ENCODE measurements at places on chromosomes 3 and 15.
A peak's percentile ranks its signal among the peaks of the same experiment; 100 is the strongest.

GRCh38 chr15:29037997-29038705 lies 152.4 kb downstream of the APBA2 start:
- no peak for DNase-seq

- no peak for DNase-seq
Measured at GRCh38 chr3:108093616-108094015, 2.8 kb upstream of the CD47 start.

DNA sequence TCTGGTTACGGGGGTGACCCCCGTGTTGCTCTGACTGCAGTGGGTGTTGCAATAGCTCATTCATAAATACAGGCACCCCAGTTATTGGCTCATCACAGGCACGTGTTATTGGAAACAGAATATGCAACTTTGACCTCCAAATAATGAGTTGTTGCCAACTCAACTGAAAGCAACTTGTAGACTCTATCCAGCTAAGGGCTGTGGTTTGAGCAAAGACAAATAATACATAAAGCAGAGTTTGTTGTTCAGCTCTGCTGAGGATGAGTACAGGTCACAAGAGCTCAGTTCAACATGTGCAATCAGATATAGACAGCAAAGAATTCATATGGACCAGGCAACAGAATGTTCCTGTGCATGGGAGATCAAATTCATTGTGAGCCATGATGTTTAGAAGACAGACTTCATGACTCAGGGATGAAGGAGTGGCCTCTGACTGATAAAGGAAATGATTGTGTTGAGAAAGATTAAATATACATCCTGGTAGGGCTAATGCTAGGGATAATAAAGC lies 87.6 kb upstream of the LRIG1 start:
- DNase-seq: no peak

DNA sequence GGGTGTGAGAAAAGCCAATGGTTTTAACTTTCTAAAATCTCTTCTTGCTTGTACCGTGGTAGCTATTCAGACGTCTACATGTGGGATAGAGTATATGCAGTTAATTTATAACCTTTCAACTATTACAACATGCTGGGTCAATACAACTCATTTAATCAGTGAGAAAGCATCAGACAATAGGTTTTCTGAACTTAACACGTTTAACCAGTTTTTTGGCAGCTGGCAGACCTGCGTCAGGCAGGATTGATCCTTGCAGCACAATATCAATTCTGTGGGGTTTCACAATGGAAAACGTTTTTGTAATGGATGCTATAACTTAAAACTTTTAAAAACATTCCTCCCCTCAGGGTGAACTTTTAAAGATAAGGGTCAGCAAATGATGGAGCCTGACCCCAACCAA lies 6.5 kb downstream of the GNB5 start:
- no peak for DNase-seq

GRCh38 chr15:83323296-83323711 lies 38.8 kb upstream of the BNC1 start:
- DNase-seq: no peak

GRCh38 chr3:113783463-113783862 lies 36.6 kb downstream of the ATP6V1A start:
- DNase-seq: no peak

DNA sequence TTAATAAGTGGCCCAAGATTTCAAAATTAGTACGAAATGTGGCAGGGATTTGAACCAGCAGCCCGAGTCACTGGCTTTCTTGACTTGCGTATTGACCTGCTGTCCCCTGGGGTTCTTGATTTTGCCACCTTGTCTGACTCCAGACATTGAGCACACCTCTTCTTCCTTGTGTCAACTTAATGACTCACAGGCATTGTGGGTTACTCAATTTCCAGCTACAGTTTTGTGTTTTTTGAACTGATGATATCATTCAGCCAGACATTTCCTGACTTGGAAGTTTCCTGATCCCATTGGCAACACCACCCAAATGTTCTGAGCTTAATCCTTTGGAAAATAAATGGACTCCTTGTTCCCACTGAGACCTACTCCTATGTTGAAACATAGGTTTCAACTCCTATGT lies 64.2 kb downstream of the MOBP start:
- DNase-seq: no peak

DNA sequence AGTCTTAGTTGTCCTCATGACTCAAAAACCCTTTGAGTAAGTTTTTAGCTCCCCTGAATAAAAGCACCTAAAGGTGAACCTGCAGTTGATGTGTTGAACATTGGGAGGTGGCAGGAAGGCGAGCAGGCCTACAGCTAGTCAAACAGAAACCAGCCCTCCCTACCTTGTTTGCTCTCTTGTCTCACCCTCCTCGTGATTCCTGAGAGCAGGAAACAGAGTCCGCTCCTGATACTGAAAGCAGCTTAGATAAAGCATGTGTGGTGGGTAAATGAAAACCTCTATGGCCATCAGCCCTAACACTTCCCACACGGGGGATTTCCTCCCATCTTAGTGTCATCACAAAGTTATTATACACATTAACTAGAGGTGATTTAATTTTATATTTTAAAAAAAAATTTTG lies 21.8 kb upstream of the CLDN18 start:
- DNase-seq: no peak

GRCh38 chr3:50287262-50287661 lies 5.0 kb downstream of the IFRD2 start:
- DNase-seq: no peak

DNA sequence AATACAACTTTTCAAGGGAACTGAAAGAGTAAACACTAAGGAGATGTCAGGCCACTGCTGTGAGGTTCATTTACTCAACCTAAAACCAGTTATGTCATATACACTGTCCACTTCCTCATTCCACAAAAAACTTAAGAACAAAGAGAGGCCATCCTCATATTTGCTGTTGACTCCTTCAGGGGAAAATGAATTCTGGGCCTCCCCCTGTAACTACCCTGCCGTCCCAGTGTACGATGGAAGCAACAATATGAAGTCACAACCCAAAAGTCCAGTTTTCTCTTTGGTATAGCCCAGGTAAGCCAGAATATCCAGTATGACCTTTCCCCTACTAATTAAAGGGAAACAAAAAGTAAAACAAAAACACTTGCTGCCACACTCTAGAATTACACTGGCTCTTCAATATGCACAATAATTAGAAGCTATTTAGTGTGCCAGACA lies 16.2 kb downstream of the CEP152 start:
- no peak for DNase-seq

- DNase-seq: no peak
Measured at GRCh38 chr15:61011576-61012336, 217.3 kb downstream of the RORA start.

DNA sequence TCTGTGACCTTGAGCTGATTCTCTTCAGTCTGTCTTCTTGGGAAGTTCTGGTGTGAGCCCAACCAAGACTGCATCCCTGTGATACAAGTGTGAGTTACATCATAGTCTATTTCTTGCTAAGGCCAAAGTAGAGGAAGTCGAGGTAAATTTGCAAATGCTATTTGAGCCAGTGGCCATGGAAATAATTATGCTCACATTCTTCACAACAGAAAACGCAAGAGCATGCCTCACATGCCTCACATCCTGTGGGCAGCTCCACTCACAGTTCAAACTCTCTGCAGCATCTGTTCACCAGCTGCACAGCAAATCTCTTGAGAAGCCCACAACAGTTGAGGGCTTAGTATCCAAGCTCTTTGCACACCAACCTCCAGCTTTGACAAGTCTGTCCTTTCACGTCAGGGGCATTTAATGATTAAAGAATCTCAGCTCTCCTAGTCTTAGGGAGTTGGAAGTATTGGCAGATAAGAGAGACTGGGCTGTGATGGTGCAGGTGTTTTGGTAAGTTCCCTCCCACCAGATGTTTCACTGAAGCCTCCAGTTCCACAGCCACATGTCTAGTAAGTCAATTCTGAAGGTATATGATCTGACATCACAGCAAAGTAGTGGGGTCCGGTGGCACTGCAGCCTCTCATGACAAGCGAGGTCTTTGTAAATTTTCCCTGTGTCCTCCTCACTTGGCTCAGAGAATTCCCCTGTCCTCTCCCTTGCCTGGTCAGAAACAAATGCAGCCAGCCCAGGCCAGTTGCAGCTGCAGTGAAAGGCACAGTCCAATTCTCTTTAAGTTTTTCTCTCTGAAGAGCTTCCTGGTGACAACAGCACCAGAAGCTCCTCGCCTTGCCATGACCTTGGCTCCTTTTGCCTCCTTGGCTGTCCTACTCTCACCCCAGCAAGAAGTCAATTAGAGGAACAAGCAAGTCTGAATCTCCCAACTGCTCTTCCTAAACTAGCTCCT lies 166.1 kb downstream of the SSR3 start:
- DNase-seq: no peak

DNA sequence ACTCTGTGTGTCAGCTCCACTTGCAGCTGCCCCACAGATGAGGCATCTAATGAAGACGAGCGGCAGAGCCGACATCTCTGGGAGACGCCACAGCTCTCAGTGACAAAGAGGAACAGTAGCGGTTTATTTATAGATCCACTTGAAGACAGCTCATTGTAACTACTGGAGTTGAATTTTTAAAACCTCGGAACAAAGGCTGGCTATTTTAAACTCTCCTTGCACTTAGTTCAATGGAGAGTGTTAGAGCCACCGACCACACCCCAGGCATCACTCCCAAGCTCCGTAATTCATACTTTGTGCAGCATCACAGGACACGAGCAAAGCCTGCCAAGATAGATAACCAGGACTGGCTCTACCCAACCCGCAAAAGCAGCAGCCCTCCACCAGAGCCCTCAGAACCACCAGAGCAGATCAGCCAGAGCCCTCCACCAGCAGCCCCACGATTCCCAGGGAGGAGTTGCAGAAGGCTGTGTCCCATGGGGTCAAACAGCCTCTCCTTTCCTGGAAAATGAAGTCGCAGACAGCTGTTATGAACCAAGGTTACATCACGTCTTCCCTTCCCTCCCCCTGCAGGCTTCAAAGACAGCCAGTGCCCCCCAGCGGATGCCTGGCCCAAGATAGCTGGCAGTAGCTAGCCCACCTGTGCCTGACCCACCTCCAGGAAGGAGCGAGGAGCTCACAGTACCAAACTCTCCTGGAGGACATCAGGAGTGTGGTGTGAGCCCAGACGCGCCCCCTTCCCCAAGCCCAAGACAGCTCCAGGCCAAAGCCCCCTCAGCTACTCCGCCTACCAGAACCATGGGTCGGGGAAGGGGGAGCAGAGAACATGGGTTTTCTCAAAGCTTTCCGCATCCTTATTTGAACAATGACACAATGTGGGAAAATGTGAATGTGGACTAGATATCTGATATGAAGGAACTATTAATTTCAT lies 45.7 kb downstream of the POC1A start:
- DNase-seq: no peak

DNA sequence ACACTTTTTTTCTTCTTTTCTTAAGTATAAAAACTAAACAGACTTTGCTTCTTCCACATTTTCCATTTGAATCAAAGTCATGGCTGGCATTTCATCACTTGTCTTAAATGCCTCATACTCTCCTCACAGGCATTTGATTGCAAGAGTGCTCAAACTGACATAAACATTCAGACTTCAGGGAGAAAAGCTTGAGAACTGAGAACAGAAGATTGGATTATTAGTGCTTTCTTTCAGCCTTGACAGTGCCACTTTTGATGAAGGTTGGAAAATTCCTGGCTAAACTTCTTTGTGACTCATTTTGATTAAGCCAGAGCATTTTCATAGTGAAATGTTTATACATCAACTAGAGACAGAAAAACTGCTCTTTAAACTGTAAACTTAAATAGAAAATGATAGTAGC lies 544.4 kb downstream of the DIPK2A start:
- DNase-seq: no peak

- no peak for DNase-seq
Measured at GRCh38 chr3:26425076-26425475, 197.5 kb upstream of the LRRC3B start.

GRCh38 chr15:87871258-87871681 lies 385.3 kb downstream of the NTRK3 start:
- no peak for DNase-seq

DNA sequence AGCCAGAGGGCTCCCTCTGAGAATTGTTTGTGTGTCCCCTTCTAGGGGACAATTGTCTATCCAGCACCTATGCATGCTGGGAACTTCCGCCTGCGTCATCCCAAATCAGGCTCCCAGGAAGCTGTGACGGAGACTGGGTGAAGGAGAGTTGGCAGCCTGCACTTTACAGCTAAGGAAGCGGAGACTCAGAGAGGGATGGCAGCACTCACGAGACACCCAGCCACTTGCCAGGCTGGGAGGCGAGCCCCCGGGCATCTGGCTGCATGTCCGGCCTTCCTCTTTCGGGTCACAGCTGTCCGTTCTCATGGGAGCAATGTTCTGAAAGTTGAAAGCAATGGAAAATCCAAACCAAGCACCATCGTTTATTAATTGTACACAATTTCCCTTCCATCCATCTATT lies 45.5 kb upstream of the SLC6A11 start:
- DNase-seq: no peak

GRCh38 chr3:39460677-39461076 lies 6.8 kb upstream of the MOBP start:
- DNase-seq: no peak

- DNase-seq: peak; percentile 17
Measured at GRCh38 chr15:79970624-79971434, at the start of gene BCL2A1. Gene BCL2A1 (minus strand): TSS chr15:79971196. CDS start chr15:79971119, 77 bp downstream.

GRCh38 chr3:194574639-194575483 lies 58.4 kb downstream of the TMEM44 start:
- DNase-seq: no peak

DNA sequence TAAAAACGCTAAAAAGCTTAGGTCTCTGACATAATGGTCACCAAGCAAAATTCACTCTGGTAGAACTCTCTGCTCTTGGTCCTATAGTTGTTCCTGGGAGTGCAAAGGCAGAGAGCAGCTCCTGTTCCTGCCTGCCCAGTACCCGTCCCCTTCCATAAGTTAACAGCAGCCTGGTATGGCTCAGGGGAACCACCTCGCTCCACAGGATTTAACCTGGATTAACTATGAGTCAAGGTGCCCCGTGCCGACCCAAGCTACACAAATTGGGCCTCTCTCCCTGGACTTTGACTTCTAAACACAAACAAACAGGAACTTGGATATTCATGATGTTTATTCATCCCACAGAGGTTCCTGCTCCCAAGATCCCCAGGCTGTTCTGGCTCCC lies 32.1 kb downstream of the SCAP start:
- DNase-seq: no peak

DNA sequence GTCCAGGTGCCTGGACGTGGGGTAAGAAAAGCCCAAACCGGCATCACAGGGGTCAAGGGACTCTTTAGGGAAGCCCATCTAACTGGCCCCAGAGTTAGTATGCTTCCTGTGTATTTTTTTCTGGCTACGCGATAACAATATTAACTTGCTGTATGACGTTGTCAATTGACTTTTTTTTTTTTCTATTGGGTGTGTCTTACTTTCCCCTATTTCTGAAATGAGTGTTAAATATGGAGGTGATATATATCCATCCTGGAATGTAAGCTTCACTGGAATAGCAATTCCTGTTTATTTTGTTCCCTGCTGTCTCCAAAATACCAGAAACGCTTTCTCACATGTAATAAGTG lies 598 bp upstream of the GMNC start:
- DNase-seq: no peak

DNA sequence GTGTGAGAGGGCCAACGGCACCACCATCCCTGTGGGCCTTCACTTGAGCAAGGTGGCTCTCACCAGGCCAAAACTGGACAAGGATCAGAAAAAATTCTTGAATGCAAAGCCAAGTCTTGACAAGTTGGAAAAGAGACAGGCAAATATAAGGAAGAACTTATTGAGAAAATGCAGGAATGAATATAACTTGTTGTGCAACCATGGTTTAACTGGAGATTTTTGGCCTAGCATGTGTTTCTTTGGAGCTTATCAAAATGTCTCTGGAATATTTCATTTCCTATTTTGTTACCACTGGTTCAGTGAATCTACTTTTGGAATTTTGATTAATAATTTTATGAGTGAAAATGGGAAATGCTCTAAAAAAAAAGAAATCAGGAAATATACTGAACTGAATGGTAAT lies 42.5 kb downstream of the MCTP2 start:
- no peak for DNase-seq

All from activated T-cell treated with anti-CD3 and anti-CD28 coated beads for 1 hour (primary cell).